ENCODE measurements at places on chromosomes 12 and 14.

DNA sequence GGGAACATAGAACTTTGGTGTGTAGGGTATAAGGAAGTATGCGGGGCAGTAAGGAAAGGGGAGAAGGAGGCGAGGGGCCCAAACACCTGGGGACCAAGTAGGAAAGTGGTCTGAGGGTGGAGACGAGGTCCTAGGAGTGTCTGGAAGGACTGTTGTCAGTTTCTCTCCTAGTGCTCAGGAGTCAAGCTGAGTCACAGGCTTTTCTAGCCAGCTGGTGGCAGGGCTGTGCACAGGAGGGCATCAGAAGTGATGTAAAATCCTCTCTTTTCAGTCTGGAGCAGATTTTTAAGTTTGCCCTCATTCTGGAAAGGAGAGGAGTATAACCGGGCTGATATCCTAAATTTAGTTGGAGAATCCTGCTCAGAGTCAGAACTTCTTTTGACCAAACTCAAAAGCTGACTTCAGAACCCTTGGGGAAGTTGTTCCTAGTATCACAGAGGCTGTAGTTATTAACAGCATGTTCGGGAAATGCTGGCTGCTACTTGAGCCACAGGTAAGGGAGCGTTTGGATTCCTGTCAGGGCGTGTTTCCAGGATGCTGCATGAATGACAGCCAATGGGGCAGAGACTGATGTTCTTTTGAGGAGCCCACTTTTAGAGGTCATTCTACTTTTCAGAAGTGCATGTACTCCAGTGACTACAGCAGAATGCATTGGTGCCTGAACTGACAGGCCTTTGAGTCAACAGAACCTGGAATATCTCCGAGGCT, 19.3 kb downstream of the ZNF664 start:
- no peak for DNase-seq

DNA sequence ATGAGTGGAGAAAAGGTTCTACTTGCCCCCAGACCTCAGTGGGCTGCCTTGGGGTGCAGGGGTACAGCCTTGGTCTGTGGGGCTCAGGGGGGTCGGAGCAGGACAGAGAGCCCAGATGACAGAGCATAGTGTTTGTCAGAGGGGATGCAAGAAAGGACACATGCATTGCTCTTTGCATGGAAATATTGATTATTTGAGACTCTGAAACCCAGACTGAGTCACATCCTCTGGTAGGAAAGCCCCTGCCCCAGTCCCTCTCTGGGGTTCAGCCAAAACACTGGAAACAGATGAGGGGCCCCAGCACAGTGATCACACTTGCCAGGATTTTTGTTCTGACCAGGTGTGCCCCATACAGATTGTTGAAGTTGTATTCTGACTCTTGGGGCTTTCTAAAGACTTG, 1094.4 kb downstream of the BCL11B start:
- no peak for DNase-seq

DNA sequence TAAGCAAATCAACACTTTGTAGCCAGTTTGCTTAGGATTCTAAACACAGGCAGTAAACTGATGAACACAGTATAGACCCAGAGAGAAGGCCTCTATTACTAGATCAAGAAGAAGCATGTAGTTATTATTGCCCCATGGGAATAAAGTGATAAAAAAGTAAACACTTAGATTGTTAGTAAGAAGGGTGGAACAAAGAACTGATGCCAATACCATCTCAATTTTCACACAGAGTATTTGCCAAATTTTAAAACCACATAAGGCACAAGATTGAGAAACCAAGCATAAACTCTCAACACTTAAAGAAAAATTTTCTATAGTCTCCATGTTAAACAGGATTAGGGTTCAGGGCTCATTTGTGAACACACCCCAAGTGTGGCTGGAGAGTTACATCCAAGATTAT, 77.0 kb upstream of the SYT1 start:
- DNase-seq = no peak

DNA sequence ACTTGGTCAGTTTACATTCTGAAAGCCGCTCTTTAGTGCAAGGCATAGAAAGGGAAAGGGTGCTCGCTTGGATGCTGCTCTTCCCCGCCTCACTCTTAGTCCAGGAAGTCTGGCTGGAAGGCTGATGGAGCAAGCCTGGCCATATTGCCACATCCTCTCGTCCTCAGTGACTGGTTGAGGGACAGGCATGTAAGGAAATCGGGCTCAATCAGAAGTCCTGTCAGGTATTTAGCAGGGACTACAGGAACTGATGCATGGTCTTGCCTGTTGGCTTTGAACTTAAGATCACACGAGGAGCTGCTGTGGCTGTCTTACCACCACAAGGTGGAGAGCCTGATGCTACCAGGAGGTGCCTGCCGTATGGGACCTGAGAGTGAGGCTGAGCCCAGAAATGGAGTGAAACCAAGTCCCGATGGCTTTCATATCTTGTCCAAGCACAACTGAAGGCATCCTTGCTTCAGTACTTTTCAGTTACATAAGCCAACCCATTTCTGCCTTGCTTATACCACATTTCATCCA, 10.7 kb upstream of the C12orf75 start:
- DNase-seq = no peak

DNA sequence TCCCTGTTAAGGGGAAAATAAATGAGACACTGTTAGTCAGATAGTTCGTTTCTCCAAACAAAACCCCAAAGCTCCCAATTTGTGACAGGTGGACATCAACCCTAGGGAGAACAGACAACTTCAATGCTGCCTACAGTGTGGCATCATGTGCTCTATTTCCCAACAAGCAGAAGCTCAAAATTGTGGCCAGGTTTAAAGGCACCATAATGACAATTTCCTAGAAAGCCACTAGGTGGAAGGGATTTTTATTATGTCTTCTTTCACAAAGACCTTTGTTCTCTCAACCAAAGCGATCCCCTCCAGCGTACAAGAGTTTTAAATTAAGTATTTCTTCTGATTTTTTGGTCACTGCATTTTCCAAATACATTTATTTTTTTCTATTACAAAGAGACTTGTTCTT, 88.0 kb upstream of the MBIP start:
- no peak for DNase-seq
